Natural killer cell (primary cell): ENCODE measurements at places on chromosomes 3 and 15.
A peak's percentile ranks its signal among the peaks of the same experiment; 100 is the strongest.

- DNase-seq: no peak
Observed at GRCh38 chr3:143165211-143165610, 45.6 kb downstream of the CHST2 start.

DNA sequence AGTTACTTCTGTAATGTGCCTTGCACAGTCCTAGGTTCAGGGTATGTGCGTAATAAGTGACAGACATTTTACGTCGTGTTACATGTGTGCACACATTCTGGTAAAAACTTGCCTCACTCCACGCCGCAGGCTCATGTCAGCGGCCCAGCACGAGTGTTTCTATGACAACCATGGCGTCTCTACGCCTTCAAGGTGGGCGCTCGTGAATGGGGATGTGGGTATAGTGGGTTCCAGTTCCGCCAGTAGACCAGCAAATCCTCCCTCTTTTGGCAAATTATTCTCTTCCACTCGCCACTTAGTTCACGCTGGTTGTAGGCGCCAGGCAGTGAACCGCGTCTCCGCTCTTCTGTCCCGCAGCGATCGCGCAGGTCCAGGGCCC, 40.3 kb downstream of the CHST14 start:
- DNase-seq: no peak

DNA sequence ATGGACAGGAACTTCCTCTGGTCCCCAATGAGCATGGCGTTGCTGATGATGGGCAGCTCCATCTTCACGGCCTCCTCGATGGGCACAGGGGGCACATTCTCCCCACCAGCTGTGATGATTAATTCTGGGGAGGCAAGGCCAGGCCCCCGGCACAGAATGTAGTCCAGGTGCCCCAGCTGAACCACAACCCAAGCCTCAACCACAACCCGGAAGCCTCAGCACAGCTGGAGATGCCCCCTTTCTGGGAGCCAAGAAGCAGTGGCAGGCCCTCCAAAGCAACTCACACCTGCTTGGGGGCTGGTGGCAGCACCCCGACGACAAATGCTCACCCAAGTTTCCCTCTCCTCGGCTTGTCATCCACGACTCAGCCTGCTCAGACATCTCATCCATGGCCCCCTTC, 25.2 kb downstream of the IDH3A start:
- DNase-seq: no peak

DNA sequence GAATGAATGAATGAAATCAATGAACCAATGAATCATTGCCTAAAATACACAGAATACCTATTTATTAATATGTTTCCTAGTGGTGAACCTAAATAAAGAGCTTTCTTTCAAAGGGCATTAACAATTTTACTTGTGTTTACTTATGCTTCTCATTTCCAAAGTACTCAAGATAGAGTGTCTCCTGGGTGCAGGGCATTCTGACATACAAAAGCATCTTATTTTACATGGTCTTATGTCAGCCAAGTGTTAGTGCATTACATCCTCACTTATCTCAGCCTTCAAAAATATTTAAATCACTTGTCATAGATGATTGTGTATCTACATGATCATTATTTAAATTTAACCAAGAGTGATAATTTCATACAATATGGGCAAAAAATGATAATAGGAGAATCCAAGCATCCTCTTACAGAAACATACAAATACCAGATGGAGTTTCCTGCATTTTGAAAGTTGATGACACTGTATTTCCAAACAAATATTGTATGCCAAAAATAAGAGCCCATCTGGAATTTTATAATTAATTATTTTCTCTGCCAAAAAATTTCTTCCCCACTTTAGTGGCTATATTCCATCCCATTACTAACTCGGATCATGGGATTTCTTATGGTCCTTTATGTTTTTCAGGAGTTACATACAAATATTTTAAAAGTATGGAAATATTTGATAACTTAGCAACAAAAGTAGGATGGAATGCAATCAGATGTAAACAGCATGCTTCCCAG, 279.0 kb downstream of the RBMS3 start:
- DNase-seq: no peak

GRCh38 chr3:170352936-170353335, 4.6 kb upstream of the SKIL start:
- DNase-seq: peak; percentile 42

- DNase-seq: no peak
Observed at GRCh38 chr15:88031461-88031860, 225.1 kb downstream of the NTRK3 start.

- no peak for DNase-seq
Observed at GRCh38 chr15:73464602-73465001, 21.6 kb downstream of the REC114 start.

- no peak for DNase-seq
Observed at GRCh38 chr3:61828880-61829721, 267.7 kb downstream of the PTPRG start.

GRCh38 chr3:128091586-128091985, 32.0 kb downstream of the RUVBL1 start:
- DNase-seq: no peak

GRCh38 chr3:49339581-49339940, 292 bp downstream of the USP4 start:
- no peak for DNase-seq

- DNase-seq: no peak
Observed at GRCh38 chr3:66392966-66393332, 107.9 kb downstream of the LRIG1 start.

- no peak for DNase-seq
Observed at GRCh38 chr15:63615935-63616334, 18.7 kb downstream of the FBXL22 start.

- DNase-seq: no peak
Observed at GRCh38 chr3:42936157-42936981, 30.4 kb downstream of the ZNF662 start.

GRCh38 chr3:86951322-86951721, 39.6 kb downstream of the VGLL3 start:
- DNase-seq: no peak

- no peak for DNase-seq
Observed at GRCh38 chr15:41982133-41982930, 10.0 kb upstream of the EHD4 start.

- DNase-seq: peak; percentile 29
Observed at GRCh38 chr3:81666502-81667121, 94.8 kb downstream of the GBE1 start.

DNA sequence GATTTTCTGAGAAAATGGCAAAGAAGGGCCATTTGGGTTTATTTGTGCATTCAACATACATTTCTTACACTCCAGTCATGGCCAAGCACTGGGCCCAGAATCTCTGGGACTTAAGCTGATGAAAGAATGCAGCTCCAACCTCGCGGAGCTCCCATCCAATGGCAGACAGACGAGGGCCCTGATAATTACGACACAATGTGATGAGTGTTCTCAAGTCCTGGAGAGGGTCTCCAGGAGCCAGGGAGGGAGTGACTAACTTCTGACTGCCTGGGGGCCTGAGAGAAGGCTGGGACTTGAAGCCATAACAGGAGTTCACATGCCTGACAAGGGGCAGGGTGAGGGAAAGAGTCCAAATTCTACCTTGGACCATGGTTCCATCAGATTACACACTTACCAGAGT, 42.6 kb upstream of the BNC1 start:
- no peak for DNase-seq

- DNase-seq: no peak
Observed at GRCh38 chr3:100403362-100404249, 2.3 kb downstream of the LNP1 start.

GRCh38 chr15:28096411-28096669, 2.8 kb downstream of the OCA2 start:
- no peak for DNase-seq

- no peak for DNase-seq
Observed at GRCh38 chr15:40243126-40243810, 4.4 kb downstream of the PAK6 start.

GRCh38 chr3:142940000-142940399, 23.5 kb downstream of the PAQR9 start:
- no peak for DNase-seq

DNA sequence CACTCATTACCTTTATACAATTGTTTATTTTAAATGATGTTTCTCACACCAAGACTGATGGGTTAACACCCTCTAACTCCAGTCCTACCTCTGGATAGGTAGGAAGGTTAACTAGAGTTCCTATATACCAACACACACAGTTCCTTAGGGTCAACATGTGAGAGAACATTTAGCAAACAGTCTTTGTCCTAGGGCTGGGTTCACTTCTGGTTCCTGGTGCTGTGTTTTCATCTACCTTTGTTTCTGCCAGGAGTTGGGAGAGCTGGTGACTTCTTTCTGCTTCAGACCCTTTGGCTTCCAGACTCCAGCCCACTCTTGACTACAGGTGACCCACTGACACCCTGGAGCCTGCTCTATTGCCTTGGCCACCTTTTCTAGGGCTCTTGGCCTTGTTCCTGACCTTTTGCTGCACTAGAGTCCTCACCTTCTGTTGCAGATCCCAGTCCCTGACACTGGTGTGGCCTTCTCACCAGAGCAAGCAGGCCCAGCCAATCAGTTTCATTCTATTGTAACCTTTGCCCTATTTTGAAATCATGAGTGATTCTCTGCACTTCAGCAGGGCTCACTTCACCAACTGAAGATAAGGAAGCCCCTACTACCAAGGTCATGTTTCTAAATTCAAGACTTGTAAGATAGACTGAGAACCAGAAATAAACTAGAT, 50.0 kb upstream of the SECISBP2L start:
- DNase-seq: no peak

GRCh38 chr3:107881509-107881908, 209.3 kb downstream of the CD47 start:
- no peak for DNase-seq

GRCh38 chr15:20358066-20358778, 183.4 kb downstream of the GOLGA6L6 start:
- DNase-seq: no peak

- DNase-seq: no peak
Observed at GRCh38 chr3:69204315-69204957, 82.0 kb upstream of the LMOD3 start.

- DNase-seq: no peak
Observed at GRCh38 chr3:167798443-167798842, 62.9 kb downstream of the SERPINI1 start.

GRCh38 chr3:194285850-194286197, 65.3 kb downstream of the CPN2 start:
- no peak for DNase-seq

- DNase-seq: no peak
Observed at GRCh38 chr15:23897091-23897490, 210.0 kb upstream of the NDN start.

DNA sequence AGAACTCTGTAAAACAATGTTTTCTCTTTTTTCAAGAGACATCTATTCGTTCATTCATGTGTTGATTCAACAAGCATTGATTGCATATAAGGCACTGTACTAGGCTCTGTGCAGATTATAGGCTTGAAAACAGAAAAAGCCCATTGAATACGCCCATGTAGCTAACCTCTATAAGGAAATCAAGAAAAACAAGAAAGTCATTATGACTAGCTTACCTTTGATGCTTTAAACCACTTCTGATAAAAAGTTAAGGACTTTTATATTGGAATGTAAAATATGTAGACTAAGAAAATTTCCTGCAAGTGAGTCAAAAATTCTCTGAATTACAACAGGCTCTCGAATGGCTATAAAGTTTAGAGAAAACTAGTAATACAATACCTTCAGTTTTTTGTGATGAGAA, 92.5 kb downstream of the BDH1 start:
- no peak for DNase-seq

DNA sequence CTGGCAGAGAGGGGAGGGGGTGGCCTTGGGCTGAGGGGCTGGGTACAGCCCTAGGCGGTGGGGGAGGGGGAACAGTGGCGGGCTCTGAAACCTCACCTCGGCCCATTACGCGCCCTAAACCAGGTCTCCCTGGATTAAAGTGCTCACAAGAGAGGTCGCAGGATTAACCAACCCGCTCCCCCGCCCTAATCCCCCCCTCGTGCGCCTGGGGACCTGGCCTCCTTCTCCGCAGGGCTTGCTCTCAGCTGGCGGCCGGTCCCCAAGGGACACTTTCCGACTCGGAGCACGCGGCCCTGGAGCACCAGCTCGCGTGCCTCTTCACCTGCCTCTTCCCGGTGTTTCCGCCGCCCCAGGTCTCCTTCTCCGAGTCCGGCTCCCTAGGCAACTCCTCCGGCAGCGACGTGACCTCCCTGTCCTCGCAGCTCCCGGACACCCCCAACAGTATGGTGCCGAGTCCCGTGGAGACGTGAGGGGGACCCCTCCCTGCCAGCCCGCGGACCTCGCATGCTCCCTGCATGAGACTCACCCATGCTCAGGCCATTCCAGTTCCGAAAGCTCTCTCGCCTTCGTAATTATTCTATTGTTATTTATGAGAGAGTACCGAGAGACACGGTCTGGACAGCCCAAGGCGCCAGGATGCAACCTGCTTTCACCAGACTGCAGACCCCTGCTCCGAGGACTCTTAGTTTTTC, 4.9 kb downstream of the ISL2 start:
- peak; percentile 34 for DNase-seq

DNA sequence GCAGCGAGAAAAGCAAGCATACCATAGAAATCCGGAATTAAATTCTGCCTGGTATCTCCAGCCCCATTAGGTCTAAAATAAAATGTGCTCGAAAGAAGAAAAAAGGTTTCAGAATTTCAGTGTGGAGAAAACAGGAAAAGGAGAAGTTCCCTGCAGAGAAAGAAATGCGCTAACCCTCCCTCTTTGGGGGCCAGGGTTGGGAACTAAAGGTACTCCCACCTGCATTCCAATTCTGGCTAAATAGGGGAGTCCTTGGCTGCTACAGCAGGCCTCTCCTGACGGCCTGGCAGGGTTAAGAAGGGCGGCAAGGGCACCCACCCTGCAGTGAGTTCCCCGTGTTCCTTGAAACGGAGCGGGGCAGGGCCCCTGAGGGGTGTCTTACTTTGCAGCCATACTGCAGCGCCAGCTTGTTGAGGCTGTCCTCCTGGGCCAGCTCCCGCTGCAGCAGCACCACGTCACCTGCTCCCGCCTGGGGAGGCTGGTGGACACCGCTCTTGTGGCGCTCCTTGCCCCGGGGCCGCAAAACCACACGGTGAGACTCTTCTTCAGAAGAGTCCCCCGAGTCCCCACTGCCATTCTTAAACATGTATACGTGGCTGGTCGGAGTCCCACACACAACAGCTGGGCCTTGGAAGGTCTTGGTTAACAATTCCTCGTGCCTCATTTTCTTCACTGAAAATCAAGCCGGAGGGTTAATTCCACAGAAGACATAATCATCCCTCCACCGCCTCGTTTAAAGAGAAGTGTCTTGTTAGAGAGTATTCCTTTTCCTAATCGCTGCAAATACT, 1.7 kb downstream of the LYSMD4 start:
- DNase-seq: no peak

DNA sequence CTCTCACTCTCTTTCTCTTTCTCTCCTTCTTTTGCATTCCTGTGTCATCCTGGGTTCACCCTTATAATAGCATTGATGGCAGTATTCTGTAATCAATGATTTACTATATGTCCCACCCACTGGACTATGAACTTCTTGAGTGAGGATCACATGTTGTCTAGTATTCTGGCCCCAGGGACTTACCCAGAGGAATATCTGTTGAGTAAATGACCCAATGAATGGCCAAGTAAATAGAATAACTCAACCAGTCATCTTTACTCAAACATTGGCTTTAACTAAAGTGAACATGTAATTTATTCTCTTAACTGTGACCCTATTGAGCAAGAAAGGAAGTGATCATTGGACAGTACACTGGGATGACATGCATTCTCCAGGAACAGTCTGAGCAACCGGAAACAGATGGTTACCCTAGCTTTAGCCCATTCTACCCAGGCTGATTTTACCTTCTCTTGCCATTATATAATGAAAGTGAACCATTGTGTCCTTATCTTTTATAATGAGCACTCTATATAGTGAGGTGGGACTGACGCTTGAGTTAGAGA, 94.5 kb upstream of the SOX14 start:
- no peak for DNase-seq
